Anterior cingulate cortex (tissue), 58 donors: ENCODE measurements at places on chromosomes 7 and 10.

DNA sequence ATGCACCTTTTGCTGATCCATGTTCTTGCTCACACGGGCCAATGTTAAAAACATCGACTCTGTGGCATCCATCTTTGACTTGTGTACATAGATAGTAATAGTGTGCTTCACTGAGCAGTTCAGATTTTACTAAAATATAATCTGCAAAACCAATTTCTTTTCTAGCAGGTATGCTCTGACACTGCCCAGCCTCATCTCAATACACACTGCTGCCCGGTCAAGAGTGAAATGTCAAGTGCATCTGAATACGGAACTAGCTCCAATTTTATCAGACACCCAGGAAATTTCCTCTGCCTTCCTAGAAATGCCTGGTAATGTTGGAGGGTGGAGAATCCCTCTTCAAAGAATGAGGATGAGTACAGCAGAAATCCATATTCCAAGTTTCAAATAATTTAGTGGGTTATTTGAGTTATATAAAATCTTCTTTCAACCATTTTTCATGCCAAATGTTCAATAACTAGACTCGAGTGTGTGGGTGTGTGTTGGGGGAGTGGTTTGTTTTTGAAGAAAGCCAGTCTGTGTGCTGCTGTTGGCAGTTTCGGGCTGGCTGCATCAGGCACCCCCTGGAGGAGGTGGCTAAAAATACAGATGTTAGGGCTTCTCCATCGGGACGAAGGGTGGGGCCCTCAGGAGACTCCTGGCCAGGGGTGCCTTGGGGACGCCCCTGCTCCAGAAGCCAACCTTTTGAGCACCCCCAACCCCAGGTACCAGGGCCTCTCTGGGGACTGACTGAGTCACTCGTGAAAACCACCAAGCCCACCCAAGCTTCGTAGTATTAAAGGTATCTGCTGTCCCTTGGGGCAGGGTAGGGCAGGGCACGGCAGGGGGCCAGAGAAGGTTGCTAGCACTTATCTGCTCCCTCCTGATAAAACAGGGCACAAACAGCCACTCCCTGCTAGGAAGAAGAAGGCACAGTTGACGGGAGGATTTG, 15.4 kb downstream of the CTBP2 start:
- peak; percentile 16 for DNase-seq

DNA sequence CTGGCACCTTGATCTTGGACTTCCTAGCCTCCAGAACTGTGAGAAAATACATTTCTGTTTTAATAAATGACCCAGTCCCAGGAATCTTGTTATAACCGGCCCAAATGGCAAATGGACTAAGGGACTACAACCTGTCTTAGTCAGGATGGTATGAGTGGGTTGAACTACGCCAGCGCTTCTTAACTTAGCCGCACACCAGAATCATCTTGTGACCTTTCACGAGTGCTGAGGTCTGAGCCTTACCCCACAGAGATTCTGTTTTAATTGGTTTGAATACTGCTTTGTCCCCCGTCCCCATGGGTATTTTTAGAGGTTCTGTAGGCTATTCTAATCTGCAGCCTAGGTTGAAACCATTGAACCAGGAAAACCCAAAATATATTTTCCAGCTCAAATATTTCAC, 48.0 kb downstream of the PFKFB3 start:
- no peak for DNase-seq

GRCh38 chr10:1737222-1738061, at the start of gene ADARB2:
ADARB2 (minus strand) TSS chr10:1737525.
- DNase-seq, result peak; percentile 70

DNA sequence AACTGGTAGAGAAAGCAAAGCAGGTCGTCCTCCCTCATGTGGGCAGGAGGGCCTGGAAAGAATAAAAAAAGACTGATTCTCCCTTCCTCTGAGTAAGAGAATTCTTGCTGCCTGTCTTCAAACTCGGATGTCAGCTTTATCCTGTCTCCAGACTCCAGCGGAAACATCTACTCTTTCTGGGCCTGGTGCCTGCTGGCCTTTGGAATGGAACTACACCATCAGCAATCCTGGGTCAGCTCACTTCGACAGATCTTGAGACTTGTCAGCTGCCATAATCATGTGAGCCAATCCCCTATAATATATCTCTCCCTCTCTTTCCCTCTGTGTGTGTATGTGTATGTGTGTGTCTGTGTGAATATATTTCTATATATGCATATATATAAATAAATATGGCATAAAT, 411.0 kb upstream of the DPP6 start:
- no peak for DNase-seq

DNA sequence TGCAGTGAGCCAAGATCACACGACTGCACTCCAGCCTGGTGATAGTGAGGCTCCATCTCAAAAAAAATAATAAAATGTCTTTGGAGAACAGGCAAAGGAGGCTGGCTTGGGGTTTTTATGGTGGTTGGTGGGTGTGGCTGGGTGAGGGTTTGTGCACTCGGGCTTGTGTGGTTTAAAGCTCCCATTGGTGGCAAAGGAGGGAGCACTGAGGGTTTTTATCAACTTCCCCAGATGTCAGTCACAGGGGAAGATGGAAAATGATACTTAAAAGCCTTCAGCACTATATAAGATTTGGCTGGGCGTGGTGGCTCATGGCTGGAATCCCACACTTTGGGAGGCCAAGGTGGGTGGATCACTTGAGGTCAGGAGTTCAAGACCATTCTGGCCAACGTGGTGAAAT, 16.3 kb upstream of the RNF216 start:
- no peak for DNase-seq

DNA sequence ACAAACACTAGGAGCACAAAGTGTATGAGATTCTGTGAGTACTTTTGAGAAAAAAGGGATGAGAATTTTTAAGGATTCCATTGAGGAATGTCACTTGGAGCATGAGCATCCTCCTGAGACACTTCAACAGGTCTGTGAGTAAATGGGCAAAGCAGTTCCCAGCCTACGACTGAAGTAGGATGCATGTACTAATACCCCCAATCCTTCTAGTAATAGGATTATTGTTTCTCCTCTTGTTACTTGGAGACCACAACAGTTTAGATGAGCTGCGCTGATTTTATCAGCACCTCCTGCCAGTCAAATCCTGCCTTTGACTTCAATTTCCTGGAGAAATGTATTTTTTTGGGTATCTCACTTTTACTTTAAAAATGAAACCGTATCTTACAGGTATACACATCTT, 820 bp downstream of the BBS9 start:
- no peak for DNase-seq
